Non-pigmented ciliary epithelial cell (primary cell): ENCODE measurements at places on chromosomes 12 and 14.

DNA sequence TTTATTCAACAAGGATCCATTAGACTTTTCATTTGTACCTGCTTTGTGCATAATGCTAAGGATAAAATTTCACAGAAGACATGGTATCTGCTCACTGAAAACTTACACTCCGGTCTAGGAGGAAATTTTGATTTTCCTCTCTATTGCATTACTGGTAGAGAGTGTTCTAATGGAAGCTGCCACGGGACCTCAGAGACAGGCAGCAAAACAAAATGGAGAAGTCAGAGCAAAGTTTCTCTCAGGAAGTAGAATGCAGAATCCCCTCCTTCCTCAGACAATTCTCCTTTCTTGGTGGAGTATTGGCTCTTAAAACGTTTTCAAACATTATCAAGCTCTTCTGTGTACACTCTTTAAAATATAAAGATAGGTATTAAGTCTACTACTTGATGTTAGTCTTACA, 12.3 kb downstream of the CLEC2B start:
- DNase-seq, result no peak

DNA sequence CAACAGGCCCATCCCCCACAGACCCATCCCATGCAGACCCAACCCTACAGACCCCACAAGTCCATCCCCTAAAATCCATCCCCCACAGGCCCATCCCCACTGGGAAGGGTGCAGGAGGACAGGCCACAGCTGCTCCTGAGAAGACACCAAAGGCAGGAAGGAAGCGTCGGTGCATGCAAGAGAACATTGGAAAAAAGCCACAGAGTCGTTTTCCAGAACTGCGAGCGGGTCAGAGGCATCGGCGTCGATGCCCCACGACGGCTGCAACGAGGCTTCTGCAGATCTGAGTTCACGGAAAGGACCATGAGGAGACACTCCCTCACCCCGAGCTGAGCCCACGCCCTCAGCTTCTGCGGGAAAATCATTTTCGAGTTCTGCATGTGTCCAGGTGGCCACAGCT, 59.6 kb upstream of the GALNT9 start:
- no peak for DNase-seq

DNA sequence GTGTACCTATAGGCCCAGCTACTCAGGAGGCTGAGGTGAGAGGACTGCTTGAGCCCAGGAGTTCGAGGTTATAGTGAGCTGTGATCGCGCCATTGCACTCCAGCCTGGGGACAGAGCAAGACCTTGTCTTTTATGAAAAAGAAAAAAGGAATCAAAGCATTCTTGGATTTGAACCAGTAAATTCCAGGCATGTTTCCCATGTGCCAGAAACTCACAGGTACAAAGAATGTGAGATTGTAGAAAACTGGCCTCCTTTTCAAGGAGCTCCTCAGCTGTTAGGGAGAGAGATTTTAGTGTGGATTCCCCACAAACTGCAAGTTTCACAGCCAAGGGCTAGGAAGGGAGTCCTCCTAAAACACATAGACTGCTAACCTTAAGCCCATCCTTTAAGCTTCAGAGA, 95.0 kb downstream of the FOXN4 start:
- DNase-seq, result no peak

DNA sequence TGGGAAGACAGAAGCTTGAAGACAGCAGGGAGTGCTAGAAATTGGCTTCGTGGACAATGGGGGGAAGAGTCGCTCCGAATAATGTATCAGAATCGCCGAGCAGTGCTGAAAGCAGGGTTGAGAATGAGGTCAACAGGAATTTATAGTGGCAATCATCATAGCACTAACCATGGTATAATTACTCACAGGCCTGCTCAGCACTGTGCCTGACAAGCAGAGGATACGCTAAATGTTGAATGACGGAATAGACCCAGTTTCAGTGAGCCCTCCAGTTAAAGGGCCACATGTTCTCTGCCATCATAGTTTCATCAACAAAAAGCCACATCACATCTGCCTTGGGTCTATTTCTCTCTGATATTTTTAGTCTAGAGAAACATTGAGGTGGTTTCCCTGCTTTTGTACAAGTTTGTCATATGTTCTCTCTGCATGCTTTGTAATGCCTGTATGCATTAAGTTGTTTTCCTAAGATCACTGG, 130.3 kb upstream of the EGLN3 start:
- peak; percentile 41 for DNase-seq

- no peak for DNase-seq
Observed at GRCh38 chr12:92814584-92814983, 111.8 kb downstream of the PLEKHG7 start.

DNA sequence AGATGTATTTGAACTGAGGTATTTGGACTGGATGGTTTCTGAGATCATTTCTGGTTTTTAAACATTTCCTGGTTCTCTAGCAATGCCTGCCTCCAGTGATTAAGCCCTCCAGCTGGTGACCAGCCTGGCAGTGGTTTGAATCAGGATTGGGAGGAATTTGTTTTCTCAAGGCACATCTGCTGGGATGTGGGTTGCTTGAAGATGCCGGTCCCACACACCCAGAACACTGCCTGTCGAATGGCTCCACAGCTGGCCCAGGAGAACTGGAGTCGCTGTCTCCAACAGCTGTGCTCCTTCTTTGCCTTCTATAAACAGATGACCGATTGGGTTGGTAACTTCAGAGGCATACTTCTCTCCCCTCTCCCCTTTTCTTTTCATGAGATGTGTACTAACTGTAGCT, 258.0 kb upstream of the DDHD1 start:
- DNase-seq, result peak; percentile 64

DNA sequence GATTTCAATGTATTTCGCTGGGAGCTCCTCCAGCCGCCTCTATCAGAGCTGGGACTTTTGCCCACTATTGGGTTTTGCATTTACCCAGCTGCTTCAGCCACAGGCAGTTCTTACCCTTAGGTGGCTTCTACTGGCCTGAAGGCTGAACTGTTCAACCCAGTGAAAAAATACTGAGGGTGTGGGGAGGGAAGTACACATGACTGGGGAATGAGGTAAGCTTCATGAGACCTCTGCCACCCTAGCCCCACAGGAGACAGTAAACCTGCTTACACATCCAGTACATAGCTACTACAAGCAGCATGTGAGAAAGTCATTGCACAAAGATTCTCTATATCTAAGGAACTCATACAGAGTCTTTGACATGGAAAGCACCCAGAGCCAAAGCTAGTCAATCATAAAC, 411.1 kb downstream of the SYT1 start:
- DNase-seq, result no peak

DNA sequence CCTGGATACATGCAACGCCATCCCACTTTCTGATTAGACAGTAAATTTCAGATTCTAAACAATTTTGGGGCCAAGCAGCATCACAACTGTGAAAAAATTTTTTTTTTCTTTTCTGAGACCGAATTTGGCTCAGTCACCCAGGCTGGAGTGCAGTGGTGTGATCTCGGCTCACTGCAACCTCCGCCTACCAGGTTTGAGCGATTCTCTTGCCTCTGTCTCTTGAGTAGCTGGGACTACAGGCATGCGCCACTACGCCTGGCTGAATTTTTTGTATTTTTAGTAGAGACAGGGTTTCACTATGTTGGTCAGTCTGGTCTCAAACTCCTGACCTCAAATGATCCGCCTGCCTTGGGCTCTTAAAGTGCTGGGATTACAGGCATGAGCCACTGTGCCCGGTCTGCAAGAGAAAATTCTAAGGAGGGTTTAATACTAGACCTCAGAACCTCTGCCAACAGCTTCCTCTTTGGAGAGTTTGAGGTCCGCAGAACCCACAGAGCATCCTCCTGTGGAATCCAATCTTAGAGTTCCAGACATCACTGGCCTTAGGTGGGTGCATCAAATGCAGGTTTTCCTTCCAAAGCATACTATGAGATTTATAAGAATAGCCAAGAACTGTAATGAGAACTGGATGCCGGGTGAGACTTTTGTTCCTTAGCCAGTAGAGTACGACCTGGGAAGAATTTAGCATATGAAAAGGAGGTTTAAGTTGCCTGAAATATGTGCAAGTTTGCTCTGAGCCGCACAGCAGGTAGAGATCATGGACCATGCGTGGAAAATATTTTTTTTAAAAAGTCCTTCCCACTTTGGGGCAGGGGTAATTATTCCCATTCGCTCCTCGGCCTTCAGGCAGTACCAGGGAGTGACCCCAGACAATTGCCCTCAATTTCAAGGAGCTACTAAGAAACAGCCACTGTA, 7.8 kb upstream of the PHC1 start:
- no peak for DNase-seq

DNA sequence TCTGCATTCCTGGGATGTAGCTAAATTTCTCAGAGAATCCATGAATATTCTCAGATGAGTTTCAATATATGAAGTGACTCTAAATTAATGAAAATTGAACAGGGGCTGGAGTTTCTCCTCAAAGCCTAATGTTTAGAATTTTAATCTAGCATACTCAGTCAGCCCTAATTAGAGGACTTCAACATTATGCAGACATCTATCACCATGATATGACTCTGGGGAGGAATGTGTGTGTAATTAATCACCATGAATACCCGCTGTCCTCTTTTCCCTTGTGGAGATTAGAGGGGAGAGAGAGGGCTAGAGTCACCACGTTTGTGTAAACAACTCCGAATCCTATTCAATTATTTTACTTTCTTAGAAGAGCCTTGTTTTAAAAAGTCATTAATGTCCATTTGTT, 698.6 kb upstream of the MDGA2 start:
- no peak for DNase-seq
